A172 (cell line): ENCODE measurements at places on chromosomes 3 and 15. TPM values are rescaled to one million over a fixed set of nuclear protein-coding genes. Genes with fewer than 3 reads are reported as not detected.
A peak's percentile ranks its signal among the peaks of the same experiment; 100 is the strongest.

GRCh38 chr3:150613709-150614480 lies 10.8 kb downstream of the SELENOT start:
- DNase-seq: no peak

GRCh38 chr3:139893267-139893962 lies 41.6 kb upstream of the CLSTN2 start:
- DNase-seq: no peak

DNA sequence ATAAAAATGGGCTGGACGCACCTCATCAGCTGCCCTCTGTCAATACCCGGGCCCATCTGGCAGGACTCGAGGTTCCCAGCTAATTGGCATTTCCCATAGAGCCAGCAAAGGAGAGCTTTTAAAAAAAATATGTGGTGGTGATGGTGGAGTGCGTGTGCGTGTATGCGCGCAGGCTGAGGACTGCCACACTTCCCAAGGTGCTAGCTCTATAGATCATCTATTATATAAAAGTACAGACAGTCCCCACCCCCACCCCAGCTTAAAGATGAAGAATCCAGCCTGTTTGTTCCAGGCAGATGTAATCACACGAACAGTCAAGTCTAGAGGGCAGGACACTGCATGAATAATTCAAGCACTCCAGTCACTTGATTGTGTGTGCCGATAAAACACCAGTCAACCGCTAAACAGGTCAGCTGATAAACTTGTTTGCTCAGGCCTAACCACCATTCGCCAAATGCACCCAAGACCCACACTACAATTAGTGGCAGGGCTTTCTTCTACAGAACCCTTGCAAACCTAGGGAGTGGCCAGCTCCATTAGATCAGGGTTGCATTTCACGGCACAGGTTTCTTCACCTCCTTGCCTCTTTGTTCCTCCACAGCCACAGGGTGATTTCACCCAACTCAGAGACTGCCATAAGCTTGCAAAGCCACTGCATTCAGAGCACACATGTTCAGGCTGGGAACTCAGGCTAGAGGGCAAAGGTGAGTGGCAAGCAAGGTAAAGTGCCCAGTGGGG lies 5.8 kb downstream of the TLE3 start:
- no peak for DNase-seq

The LAMB2 gene
- total RNA-seq: 189 and 192 TPM in 2 replicates

The C2CD4B gene
- total RNA-seq: not detected in 2 replicates

DNA sequence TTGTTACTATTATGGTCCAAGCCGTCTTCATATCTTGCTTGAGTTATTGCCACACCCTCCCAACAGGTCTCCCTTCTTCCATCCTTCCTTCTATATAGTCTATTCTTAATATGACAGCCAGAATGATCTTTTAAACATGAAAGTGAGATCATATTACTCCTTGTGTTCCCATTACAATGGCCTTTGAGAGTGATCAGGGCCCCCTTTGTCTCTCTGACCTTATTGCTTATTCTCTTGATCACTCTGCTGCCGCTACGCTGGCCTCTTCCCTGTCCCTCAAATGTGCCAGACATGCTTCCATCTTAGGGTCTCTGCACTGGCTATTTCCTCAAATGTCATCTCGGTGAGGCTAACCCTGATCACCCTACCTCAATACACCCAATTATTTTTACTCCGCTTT lies 38.1 kb downstream of the UBE2E2 start:
- DNase-seq: no peak

DNA sequence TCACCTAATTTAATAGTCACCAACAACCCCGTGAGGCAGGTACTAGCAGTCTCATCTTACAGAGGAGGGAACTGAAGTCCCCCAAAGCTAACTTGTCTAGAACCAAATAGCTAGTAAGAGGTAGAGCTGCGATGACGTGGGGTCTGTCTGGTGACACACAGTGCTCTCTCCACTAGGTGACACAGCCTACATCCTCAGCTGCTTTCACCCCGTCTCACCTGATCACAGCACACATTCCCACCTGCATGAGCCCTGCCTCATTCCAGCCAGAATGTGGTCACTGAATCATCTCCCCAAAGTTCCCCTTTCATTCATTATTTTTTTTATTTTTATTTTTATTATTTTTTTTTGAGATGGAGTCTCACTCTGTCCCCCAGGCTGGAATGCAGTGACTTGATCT lies 21.3 kb upstream of the MAGEF1 start:
- DNase-seq: no peak

The RAB27A gene
- total RNA-seq: 5.3 and 17.0 TPM in 2 replicates

DNA sequence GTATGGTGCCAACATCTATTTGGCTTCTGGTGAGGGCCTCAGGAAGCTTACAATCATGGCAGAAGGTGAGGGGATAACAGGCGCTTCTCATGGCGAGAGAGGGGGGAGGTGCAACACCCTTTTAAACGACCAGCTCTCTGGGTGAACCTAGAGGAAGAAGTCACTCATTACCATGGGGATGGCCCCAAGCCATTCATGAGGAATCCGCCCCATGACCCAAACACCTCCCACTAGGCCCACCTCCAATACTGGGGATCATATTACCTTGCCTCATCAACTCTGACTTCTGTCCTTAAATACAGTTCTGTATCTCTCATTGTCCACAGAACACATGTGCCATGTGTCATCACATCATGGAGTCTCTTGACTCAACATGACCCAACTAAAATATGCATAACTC lies 37.5 kb upstream of the CLRN1 start:
- DNase-seq: no peak

GRCh38 chr3:190301591-190301990 lies 20.7 kb downstream of the CLDN1 start:
- no peak for DNase-seq

DNA sequence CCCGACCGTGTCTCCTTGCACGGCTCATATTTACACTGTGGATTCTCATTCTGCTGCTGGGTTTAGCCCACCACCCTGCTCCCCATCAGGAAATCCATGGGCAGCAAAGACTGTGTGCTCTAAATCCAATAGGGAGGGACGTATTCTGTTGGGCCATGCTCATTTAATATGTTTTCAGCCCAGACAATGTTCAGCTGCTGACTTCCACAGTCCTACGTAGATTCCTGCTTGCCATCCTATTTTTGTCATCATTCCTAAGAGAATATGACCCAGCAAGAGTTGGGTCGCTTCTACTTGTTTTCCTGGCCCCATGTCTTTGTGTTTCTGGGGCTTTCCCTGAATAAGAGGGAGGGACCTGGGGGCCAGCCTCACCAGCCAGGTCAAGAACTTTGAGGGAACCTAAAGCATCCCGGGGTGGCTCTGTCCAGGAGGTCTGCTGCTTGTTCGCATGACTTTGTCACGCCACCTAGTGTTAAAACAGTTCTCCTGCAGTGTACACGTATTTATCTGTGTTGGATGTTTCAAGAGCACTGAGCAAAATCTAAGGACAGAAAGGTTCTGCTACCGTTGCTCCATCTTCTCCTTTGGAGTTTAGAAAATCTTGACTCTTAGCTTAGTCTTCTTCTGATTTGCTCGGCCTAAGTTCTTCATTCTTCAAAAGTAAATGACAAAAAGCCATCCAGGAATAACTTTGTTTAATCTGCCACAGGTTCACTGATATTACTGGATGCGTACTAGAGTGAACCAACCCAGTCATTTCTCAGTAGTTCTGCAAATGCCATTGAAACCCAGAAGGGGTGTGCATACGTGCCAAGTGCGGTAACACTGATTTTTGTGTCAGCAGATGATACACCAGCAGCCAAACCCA lies 79.8 kb upstream of the NR2E3 start:
- peak; percentile 64 for DNase-seq

DNA sequence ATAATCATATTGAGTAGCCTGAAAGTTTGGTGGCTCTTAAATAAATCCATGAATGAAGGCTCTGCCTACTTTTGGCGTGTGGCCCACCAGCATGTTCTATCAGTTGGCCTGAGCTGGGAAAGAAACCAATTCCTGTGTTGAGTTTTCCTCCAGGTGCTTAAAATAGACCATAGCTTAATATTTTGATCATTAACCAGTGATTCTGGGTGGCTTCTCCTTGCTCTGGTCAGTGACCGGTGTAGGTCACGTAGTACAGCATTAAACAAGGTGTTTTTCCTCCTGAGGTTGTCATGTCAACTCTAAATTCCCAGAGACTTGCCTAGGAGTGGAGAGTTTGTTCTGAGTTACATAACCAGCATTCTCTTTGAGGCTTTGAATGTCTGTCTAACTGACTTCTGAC lies 1.3 kb downstream of the HHLA2 start:
- no peak for DNase-seq

- DNase-seq: no peak
Observed at GRCh38 chr15:86571873-86572272, 492.2 kb downstream of the AGBL1 start.

The DAZL gene
- not detected in 2 replicates for total RNA-seq

GRCh38 chr3:155038203-155038554 lies 41.9 kb upstream of the MME start:
- no peak for DNase-seq

DNA sequence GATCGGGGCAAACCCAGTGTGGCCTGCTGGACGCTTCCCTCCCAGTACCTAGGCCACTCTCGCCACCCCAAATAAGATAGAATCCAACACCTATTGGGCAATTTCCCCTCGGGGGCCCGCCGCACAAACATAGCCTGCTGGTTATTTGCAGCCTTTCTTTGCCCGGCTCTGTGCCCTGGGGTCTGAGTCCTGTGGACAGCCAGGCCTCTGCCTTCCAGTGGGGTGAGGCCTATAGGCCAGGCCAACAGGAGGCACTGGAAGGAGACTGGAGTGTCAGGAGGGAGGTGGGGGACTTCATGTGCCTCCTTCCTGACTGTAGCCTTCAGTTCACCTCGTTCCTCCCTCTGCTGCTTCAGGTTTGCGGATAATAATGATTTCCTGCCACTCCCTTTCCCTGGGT lies 47.4 kb upstream of the LDHAL6B start:
- no peak for DNase-seq

The MEF2A gene
- 49.6 and 76.3 TPM in 2 replicates for total RNA-seq

The TJP1 gene
- total RNA-seq: 26.1 and 41.7 TPM in 2 replicates

The RPP25 gene
- total RNA-seq: 1.1 and 1.5 TPM in 2 replicates

DNA sequence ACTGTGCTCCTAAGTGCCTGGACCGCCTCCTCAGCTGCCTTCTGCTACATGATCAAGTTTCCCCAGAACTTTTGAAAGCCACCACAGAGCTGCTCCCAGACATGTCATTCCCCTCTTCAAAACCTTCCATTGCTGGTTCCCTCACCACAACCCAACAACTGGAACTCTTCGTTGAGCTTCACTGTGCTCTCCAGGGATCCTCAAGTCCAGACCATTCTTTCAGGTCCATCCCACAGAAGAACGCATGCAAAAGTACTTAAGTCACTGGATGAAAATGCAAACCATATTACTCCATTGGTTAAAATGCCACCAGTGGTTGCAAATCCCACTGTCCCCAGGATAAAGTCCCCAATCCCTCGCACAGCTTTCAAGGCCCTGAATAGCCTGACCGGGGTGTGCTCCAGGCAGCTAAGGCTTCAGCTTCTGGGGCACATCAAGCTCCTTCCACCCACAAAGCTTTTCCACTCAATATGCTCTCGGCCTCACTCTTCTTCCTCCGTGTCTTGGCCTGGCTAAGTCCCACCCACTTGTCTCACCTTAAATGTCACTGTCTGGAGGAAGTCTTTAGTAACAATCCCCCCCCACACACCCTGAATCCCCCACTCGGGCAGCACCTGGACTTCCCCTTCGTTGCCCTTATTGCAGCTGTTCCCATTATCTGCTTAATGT lies 84.8 kb downstream of the XXYLT1 start:
- no peak for DNase-seq

The LMOD3 gene
- not detected in 2 replicates for total RNA-seq

GRCh38 chr3:99365396-99365795 lies 273.0 kb upstream of the COL8A1 start:
- DNase-seq: no peak
